ENCODE measurements at places on chromosomes 11 and 22.

DNA sequence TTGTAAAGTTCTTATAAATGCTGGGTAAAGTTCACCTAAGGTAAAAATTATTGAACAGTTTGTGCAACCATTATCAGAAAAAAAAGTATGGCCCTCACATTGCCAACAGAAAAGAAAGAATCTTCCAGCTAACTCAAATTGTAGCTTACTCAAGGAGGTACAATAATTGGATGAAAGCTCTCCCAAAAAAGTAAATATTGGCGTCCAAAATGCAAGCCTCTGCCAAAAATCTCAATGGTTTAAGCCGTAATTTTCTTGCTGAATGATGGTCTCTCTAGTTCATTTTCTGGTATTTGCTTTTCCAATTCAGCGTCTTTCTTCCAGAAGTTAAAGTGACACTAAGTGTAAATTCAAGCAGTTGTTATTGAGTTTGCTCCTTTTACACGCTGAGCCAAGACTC lies 727.3 kb downstream of the LRRC4C start:
- DNase-seq: no peak

GRCh38 chr11:67355023-67355793 lies 1.9 kb upstream of the POLD4 start:
- no peak for DNase-seq

GRCh38 chr11:108984523-108984922 lies 319.7 kb downstream of the DDX10 start:
- no peak for DNase-seq

DNA sequence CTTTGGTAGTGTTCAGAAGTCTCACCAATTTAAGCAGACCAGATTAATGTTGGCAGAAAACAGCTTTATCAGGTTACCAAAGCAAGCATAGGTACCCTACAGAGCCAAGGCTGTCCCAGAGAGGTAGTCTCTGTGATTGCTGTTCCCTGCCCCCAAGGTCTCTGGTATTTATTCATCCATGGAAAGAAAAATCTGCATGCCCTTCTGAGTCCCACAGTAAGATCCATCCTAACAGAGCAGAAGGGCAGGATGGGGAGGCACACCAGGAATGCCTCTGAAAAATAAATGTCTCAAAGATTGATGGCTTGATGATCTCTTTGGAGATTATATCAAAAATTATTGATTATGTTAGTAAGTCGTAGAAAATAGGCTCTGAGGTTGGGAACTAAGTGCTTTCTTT lies 122.8 kb downstream of the FAT3 start:
- DNase-seq: no peak

DNA sequence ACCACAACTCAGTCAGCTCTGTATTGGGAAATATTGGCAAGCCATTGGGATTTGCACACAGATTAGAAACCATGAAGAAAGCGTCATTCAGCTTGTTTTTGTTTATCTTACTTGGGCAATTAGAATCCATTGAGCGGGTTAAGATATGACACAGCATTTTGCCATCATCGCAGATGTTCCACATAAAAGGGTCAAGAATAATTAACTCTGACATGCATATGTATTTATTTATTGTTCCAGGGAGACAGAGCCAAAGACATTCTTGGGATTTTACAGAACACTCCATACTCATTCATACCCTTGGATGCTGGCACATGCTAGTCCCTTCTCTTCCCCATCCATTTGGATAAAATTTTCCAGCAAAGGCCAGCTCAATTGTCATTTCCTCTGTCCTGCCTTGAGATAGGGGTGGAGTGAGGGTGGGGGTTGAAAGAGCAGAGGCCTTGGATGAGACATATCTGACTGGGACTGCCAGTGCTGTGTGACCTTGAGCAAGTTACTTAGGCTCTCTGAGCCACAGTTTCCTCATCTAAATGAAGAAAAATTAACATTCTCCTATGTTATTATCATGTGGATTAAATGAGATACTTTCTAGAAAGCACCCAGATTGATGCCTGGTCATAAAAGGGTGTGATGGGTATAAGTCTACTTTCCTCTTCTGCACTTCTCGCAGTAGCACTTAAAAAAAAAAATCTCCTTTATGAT lies 179.7 kb downstream of the RRAS2 start:
- peak; percentile 8 for DNase-seq

DNA sequence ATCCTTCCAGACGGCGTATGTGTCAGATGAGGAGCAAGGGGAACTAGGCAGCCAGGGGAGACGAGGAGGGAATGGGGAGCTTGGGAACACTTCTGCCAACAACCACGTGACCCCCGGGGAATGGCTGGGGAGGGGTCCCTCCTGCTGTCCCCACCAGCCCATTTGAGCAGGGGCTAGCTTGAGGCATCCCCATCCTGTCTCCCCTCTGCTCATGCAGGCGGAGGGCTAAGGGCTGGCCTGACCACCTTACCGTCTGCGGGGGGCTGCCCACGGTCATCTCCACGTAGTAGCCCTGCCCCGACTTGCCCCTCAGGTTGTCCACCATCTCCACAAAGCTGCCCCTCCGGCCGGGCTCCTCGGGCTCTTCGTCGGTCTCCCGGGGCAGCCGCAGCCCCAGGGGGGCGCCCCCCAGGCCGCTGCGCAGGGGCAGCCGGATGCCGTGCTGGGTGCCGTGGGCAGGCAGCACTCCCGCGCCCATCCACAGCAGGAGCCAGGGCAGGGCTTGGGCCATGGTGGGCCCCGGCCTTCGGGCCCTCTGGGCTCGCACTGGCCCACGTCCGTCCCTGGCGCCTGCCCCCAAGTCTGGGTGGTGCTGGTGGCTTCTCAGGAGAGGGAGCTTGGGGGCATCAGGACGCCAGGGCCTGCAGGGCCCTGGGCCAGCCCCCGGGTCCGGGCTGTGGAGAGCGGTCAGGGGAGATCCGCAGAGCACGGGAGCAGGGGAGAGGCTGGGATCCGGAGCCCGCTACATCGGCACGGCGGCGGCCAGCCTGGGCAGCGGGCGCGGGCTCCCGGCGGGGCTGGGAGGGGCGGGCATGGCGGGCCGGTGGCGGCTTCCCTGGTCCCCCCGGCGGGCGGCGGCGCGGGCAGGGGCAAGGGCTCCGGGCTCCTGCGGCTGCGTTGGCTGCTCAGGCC lies 515 bp downstream of the BACE1 start:
- DNase-seq: no peak

- DNase-seq: peak; percentile 3
Measured at GRCh38 chr11:22879630-22880029, 19.4 kb upstream of the CCDC179 start.

GRCh38 chr11:68756171-68756766 lies 4.9 kb upstream of the TESMIN start:
- DNase-seq: no peak

- DNase-seq: peak; percentile 12
Measured at GRCh38 chr11:46537121-46537520, 56.7 kb downstream of the AMBRA1 start.

GRCh38 chr11:95432714-95433503 lies 201.9 kb upstream of the SESN3 start:
- DNase-seq: no peak

- no peak for DNase-seq
Measured at GRCh38 chr11:30911247-30911646, 325.1 kb upstream of the MPPED2 start.

DNA sequence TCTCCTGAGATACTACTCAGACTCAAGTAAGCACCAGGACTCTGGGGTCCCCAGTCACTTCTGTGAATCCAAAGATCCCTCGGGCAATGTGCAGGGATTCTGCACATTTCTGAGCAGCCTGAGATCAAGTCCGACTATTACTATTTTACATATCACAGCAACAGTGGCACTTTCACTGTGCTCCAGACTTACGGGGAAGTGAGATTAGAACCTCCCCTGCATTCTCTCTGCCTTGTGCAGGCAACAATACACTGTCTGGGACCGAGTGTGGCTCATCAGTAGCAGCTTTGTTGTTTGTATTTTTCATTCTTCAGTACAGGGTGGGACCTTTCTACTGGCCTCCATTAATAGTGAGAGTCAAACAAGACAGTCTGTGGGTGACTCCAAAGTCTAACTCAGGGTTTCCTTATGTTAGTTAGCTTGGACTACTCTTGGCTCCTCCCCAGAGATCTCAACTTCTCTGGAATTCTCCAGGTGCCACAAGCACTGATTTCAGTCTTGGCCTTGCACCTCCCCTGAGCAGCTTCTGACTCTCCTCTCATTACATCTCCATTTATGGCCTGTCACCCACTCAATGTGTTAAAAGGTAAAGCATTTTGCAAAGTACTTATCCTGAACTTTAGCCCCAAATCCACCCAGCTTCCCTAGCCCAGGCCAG lies 76.2 kb upstream of the TOP3B start:
- DNase-seq: no peak

DNA sequence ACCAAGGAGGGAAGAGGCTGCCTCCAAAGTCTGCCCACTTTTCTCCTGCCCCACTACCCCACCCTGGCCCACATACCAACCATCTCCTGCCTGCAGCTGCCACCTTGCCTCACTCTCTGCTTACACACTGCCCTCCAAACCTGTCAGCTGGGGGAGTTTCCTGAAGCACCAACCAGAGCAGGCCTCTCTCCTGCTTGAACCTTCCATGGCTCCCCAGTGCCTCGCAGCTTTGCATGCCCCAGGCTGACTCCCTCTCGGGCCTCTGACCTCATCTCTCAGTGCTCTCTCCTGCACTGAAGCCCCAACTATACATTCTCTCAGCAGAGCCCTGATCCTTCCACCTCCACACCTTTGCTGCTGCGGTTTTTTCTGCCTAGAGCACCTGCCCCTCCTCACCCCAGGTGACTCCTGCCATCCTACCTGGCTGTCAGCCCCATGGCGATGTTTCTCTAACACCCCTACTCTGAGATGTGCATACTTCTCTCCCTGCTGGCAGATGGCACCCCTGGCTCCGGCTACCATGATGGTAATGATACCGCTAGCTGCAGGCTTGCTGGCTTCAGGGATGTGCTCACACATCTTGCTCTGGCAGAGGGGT lies 43.5 kb downstream of the MN1 start:
- no peak for DNase-seq

DNA sequence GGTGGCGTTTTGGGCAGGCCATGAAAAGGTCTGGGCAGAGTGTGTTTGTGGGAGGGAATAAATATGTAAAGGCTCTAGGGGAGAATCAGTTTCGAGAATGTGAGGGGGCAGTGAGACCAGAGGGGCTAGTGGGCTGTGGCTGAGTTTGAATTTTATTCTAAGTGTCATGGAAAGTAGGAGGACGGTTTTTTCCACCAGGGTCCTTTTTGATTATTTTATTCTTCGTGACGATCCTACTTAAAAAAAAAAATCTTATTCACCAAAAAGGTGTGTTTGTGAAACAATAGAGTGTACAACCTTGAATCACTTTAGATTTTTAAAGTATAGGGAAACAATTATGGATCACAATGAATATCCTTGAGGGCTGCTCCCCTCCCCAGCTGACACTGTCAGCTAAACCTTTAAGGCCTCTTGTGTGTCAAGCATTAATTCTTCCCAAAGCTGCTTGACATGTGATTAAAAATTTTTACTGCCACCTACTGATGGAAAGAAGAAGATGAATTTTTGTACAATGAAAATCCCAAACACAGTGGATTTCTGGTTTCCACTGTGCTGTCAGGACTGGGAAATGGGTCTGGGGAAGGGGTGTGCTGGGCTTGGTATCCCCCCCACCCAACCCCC lies 107.5 kb upstream of the OR4B1 start:
- DNase-seq: peak; percentile 64

GRCh38 chr11:15286465-15286864 lies 171.7 kb downstream of the INSC start:
- DNase-seq: no peak

- DNase-seq: no peak
Measured at GRCh38 chr11:103079833-103080232, 12.1 kb downstream of the DCUN1D5 start.

DNA sequence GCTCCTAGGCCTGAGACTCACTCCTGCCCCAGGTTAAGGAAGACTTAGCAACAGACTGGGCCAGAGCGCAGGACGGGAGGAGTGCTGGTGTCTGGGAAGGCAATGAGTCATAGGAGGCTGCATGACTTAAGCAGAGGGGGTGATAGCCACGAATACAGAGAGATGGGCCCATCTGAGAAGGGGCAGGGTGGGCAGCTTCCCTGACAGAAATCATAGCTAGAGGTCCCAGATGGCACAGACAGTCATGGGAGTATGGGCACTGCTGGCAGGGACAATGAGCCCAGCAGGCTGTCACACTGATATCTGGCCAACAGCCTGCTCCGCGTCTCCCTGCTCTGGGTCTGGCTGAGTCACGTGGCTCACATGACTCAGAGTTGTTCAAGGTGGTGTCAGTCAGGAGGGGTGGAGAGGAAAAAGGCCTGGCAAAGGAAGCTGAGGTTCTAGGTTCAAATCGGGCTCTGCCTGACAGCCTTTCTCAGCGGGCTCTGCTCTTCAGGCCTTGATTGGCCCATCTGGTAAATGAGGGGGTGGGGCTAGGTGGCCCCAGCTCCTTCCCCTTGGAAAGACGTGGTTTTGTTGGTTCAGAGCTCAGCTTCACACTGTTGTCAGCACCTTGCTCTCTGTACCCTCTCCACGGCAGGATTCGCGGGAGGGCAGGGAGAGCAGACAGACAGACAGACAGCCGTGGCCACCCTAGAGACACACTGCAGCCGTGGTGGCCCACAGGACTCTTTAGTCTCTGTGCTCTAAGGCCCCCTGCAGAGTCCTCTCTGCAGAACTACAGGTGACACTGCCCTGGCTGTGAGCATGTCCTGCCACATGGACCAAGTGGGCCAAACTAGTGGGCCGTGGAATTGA lies 47.8 kb downstream of the DBX1 start:
- peak; percentile 98 for DNase-seq

GRCh38 chr11:9210922-9211320 lies 54.2 kb downstream of the DENND5A start:
- peak; percentile 39 for DNase-seq

GRCh38 chr11:60978546-60979380 lies 7.3 kb downstream of the CD6 start:
- no peak for DNase-seq

Data from astrocyte of the spinal cord (primary cell).